ENCODE measurements at places on chromosomes 4 and X.

GRCh38 chr4:39961311-39961877 is 16.3 kb downstream of the PDS5A start:
- DNase-seq = no peak

DNA sequence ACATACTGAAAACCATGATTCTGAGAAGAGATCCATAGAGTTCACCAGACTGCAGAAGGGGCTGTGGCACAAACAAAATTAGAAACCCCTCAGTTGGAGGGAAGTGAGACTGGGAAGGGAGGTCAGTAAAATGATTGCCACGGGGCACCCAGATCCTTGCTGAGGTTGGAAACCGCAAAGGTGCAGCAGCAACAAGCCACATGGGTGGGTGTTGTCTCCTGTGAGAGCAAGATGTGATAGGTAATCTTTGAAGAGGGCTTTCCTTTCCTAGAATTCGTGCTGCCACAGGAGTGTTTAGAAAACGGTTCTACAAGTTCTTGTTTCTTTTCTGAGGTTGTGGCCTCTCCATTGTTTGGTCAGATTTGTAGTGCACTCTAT is 85.5 kb downstream of the NFKB1 start:
- peak; percentile 29 for DNase-seq

GRCh38 chr4:89298788-89299152 is 8.8 kb downstream of the GPRIN3 start:
- DNase-seq = no peak

DNA sequence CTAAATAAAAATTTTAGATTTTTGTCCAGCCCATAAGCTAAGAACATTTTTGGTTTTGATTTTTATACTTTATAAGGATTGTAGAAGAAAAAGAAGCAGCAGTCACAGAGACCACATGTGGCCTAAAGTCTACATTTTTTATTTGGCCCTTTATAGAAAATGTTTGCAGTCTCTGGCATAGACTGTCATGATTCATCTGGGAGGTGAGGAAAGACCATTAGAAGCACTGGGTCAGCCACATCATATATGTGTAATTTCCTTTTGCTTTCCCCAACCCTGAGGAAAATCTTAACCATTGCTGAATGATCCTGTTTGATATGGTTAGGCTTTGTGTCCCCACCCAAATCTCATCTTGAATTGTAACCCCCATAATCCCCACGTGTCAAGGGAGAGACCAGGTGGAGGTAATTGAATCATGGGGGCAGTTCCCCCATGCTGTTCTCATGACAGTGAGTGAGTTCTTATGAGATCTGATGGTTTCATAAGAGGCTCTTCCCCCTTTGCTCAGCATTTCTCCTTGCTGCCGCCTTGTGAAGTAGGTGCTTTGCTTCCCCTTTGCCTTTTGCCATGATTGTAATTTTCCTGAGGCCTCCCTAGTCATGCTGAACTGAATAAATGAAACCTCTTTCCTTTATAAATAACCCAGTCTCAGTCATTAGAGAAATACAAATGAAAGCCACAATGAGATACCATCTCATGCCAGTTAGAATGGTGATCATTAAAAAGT is 12.1 kb upstream of the COPS4 start:
- no peak for DNase-seq

DNA sequence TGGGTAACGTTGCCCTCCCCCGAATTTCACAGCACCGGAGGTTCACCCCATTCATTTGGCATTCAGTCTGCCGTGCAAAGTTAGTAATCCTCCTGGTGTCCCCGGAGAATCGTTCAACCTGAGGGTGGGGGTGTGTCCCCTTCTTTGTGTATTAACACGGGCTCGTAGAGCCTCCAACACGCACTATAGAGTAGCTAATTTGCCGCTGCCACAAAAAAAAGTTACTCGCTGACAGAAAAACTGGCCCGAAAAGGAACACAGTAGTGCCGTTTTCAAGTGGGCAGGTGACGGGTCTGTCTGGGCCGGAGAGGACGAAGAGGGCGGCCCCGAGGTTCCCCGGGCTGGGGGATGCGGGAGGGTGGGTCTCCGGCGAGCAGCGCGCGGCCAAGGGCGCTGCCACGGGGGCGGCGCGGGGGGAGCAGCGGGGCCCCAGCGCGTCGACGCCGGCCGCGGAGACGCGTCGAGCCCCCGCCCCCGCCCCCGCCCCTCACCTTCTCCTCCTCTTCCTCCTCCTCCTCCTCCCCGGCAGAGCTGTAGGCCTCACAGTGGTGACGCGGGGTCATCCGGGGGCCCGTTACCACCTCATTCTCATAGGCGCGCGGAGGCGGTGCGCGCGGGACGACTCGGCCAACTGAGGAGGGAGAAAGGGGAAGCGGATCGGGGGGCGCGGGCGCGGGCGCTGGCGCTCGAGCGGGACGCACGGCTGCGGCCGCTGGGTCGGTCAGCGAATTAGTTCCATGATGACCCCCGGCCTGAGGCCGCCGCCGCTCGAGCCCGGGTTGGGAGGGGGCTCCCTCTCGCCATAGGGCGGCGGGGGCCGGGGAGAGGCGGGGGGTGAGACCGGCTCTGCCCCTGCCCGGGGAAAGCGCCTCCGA is 571 bp downstream of the CCNI start:
- peak; percentile 82 for DNase-seq

Data from activated T-cell treated with anti-CD3 and anti-CD28 coated beads, Interleukin-2, amount 50 U/mL, for 72 hours (primary cell).